ENCODE measurements at places on chromosomes 3 and 15.

- no peak for DNase-seq
These were observed 79.4 kb upstream of the ATP11B start for GRCh38 chr3:182713743-182714517.

GRCh38 chr3:52405066-52405465 is 39.8 kb downstream of the SEMA3G start:
- DNase-seq = no peak

DNA sequence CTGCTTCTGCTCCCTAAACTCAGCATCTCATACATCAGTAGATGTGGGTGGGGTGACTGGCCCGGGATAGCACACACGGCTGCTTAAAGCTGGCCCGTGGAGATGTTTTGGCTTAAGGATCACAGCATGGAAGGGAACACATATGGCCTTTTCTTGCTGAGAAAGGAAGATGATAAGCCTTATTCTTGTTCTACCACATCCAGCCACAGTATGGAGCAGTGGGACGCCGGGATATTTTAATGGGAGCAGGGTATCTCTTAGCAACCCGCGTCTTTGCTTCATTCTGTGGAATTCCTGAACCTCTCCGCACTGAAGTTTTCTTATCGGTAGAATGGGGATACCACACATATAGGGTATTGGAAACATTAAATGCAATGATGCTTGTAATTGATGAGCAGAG is 94.1 kb upstream of the PROK2 start:
- no peak for DNase-seq

- DNase-seq = no peak
These were observed 12.2 kb downstream of the SLTM start for GRCh38 chr15:58921267-58921790.

DNA sequence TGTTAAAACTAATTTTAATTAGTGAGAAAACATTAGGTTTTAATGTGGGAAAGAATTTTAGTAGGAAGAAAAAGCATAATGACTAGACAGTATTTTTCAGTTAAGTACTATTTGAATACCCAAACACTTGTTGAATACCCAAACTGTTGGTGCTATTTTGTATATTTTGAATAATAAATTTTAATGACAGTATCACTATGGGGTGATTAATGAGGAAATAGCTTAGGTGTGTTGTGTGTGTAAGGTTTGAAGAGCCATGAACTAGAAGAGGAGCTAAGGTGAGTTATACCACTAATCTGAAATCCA is 4.7 kb upstream of the EBLN2 start:
- DNase-seq = no peak

DNA sequence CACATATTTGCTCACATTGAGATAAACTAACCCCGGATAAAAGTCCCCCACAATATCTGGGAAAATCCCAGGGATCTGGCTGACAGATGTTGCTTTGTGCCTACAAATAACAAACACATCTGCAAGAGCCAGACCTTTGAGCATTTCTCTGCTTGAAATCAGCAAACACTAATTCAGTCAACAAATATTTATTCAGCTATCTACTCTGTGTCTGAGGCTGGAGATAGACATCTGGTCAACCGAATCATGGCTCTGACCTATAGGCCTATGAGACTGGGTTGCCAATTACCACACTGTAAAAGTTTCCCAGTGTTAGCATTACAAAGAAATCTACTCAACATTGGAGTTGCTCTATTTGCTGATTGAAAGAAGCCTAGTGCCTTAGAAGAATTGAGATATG is 201.1 kb upstream of the CADPS start:
- no peak for DNase-seq

DNA sequence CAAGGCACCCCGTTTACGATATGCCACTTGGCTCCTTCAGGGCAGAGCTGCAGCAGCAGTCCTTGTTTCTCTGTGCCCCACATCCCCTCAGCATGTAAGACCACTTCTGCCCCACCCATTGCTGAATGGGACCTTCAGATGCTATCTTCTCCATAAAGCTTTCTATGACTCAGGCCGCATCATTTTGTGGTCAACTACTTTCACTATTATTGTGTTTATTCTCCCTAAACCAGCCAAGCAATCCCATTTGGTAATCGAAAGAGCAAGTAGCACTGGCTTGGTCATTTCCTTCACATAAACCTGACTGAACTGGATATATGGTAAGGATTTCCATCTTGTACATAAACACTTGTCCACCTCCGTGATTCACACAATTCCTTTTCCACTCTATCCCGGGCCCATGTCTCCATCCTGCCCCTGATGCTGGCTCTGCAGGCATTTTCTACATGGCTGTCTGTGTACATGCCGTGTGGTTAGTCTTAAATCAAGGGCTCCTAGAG is 25.7 kb downstream of the LIPC start:
- no peak for DNase-seq

DNA sequence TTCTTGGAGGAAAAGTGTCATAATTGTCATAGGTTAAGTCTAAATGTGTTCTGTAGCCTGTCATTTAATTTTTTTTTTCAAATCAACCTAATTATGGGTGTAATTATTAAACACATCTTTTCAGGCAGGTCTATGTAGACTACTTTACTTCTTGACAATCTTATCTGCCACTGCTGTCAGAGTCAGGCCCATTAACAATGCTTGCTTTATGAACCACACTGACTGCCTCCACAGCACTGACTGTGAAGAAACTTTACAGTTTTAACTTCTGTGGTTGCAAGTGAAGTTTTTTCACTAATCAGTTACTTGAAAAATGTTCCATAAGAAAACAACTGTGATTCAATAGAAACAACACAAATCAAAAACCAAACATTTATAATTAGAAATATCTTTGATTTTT is 407.8 kb downstream of the PLCL2 start:
- no peak for DNase-seq

DNA sequence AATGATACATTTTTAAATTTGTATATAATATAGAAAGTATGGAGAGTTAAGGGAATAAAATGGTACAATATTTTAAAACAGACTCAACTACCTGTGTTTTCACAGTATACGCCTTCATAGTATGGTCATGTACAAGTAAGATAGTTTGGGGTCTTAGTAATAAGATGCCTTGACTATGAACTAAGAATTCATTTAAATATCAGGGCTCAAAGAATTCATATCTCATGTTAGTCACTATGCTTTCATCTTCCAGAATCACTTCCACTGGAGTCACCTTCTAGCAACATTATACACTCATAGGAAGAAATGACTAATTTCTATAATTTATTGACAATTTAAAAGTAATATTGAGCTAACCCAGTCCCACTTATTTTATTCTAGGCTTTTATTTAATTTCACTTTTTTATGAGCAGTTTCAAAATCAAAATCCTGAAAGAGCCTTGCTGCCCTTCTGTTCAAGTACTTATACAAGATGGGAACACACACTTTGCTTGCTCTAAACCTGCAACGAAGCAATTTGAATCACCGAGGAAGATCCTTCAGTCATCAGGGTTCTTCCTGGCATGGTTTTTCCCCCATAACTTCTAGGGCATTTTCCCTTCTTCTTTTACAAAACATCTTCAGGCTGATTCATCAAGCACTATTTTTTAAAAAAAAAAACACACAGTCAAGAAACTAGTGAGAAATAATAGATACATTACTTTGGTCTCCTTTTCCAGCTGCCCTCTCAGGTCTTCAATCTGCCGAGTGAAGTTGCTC is 94.1 kb downstream of the MYH15 start:
- no peak for DNase-seq

GRCh38 chr3:49609314-49609713 is 55.0 kb downstream of the BSN start:
- no peak for DNase-seq

DNA sequence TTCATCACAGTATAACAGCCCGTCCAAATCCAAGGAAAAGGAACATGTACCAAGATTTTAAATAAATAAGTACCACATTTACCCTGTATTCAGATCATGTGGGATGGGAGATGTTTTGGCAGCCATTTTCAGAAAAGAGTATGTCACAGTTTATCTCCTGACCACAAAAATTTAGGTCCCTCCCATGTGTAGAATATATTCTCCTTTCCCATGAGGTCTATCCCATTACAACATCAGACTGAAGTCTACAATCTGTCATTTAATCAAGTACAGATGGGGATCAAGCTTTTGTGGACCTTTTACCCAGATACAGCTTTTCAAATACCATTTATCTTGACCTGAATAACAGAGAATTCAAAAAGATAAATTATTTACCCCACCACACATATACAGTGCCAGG is 444.5 kb downstream of the PLOD2 start:
- DNase-seq = no peak

GRCh38 chr3:197186887-197187588 is 111.4 kb downstream of the DLG1 start:
- no peak for DNase-seq

DNA sequence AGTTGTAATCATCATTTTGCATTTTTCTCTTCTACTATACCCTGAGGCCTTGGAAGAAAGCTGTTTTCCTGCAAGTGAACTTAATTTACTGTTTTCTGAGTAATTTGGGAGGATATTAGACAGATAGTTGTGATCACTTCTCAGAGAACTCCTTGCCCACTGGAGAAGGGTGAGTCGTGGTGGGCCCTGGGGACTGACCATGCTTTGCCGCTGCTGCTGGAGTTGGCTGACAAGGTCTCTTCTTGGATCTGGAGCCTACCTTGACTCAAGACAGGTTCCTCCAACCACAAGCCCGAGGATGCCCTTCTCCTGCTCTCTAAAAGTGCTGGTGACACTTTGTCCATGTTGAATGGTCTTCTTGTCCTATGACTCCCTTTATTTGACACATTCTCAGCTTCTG is 68.4 kb downstream of the KCNAB1 start:
- DNase-seq = no peak

- DNase-seq = no peak
These were observed 39.4 kb upstream of the TIPARP start for GRCh38 chr3:156635034-156635433.

GRCh38 chr3:58269356-58269755 is 31.8 kb downstream of the ABHD6 start:
- no peak for DNase-seq

GRCh38 chr3:26753095-26753494 is 130.5 kb downstream of the LRRC3B start:
- no peak for DNase-seq

DNA sequence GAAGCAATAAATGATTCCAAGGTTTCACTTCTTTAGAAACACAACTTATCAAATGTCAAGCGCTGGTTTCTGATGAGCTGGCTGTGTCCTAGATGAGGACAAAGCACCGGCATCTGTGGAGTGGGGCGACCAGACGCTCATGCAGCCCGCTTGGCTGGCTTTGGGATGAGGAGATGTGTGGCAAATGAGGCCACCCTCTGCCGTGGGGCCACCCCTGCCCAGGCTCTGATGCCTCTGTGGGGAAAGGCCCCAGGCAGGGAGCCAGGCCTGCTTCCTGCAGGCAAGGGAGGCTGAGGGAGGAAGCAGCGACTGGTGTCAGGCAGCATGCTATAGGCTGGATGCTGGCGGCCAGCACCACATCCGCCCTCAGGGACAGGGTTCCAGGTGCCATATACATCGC is 102.9 kb downstream of the HERC2 start:
- DNase-seq = no peak

DNA sequence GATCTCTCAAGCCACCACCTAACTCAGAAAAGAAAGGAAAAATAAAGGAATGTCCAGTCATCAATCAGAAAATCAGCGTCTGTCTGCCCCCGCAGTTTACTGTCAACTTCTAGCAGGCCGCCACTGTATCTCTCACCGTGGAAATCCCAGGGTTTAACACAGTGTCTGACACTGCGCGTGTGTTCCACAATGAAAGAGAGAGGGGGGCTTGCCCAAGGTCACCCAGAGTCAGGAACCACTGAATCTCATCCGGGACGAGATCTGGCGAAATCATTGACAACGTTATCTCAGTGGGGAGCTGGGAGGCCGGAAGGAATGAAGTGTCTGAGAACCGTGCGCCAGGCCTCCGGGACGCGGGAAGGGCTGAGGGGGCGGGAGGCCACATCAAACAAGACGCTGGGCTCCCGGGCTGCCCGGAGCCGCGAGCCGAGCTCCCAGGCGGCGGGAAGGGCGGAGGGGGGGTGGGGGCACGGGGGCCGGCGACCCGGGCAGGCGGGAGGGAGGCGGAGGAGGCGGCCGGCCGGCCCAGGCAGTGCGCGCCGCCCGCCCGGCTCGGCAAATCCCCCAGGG is 2.2 kb upstream of the HES1 start:
- peak; percentile 53 for DNase-seq

GRCh38 chr3:123562547-123562946 is 22.3 kb downstream of the HACD2 start:
- DNase-seq = no peak

GRCh38 chr15:51094606-51095569 is at the start of gene TNFAIP8L3:
Gene TNFAIP8L3 (minus strand): TSS chr15:51094906. CDS start chr15:51094595, 311 bp downstream.
- no peak for DNase-seq

DNA sequence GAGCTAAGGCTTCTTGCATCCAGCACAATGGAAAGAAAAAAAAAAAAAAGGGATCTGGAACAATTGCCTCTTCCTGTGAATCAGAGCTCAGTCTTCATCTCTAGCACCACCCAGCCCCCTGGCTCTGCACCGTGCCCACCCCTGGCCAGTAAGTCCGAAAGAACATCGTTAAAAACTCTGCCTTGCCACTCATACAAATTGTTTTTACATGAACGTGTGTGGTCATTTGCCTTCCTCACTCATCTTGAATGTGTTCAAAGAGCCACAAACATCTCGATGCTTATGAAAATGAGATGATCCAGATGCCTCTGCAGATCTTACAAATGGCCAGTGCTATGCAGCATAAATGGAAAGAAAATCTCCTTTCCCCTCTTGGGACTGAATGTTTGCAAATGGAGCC is 400.0 kb upstream of the PPP2R3A start:
- no peak for DNase-seq

DNA sequence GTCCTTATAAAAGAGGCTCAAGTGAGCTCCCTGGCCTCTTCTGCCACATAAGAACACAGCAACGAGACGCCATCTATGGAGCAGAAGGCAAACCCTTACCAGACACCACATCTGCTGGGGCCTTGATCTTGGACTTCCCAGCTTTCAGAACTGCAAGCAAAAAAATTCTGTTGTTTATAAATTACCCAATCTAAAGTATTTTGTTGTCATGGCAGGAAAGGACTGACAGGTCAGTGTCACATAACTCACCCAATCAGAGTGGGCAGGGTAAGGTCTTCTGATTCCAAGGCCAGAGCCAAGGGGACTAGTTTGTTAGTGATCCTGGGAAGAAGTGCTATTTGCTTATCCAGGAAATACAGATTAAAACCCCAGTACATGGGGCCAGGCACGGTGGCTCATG is 98.9 kb downstream of the HMG20A start:
- no peak for DNase-seq

DNA sequence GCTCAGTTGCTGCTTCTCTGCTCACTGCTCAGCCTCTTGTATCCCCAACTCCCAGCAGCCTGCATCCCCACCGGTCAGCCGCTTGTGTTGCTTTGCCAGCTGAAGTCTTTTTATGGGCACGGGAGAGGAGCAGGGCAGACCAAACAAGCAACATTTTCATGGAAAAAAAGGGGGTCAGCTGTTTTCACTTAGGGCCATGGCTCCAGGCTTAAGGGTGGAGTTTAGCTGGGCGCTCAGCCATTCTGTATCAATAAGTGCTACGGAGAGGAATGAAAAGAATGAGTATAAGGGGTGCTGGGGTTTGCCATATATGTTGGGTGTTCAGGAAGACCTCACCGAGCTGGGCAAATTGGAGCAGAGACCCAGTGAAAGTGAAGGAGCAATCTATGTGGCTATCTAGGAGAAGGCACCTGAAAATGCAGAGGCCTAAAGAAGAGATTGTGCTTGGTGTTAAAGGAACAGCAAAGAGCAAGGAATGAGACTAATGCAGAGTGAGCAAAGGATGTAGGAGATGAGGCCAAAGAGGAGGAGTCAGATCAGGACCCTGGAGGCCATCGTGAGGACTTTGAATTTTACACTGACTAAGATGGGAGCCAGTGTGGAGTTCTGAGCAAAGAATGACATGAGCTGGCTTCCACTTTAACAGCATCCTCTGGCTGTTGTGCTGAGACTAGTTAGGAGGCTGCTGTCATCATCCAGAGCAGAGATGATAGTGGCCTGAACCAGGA is 16.6 kb upstream of the IREB2 start:
- no peak for DNase-seq

All from gastrocnemius medialis (tissue), 4 donors.